ENCODE measurements at places on chromosomes 16 and 17.

DNA sequence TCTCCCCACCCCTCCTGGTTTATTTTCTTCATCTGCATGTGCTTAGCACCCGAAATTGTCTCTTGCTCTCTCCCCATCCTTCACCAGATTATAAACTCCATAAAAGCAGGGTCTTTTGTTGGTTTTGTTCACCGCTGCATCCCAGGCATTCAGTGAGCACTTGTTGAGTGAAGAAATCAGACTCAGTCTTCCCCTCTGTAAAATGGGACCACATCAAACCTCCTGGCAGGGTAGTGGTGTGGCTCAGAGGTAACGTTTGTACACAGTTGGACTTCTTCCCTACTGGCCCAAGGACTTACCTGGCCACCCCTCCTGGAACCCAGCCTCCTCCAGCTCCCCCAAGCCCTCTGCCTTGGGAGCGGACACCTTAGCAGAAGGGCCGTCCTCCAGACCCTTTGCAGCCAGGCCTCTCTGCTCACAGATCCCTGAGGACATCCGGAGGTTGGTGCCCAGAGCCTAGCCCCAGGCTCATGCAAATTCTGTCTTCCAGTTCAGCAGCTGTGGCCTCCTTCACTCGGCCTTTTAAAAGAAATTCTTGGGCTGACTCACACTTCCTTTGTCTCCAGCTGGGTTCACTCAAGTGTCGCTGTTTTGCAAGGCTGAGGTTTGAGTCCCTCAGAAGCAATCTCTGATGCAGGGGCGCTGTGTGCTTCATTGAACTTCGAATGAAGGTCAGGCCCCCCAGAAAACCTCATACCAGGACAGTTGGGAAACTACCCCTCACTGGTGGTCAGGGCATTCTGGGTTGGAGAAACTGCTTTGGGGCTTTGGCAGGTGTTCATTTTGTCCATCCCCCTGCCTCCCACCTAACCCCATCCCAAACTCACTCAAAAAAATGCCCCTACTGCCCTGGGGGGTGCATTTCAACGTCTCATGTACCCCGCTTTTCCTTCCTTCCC is 16.8 kb upstream of the RMI2 start:
- DNase-seq: peak; percentile 91

DNA sequence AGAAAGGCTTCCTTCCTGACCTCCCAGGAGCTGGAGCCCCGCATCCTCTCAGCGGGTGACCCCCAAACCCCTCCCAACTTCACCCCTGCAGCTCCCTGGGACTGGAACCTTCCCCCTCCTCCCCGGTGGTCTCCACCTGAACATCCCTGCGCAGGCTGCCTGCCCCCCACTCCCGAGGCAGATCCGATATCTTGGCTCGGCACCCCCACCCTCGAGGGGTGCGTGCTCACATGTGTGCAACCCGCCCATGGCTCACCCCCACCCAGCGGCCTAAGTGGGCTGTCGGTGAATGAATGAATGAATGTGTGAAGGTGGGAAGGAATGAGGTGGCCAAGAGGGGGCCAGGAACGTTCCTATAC is 39.7 kb downstream of the SLC7A5 start:
- no peak for DNase-seq

DNA sequence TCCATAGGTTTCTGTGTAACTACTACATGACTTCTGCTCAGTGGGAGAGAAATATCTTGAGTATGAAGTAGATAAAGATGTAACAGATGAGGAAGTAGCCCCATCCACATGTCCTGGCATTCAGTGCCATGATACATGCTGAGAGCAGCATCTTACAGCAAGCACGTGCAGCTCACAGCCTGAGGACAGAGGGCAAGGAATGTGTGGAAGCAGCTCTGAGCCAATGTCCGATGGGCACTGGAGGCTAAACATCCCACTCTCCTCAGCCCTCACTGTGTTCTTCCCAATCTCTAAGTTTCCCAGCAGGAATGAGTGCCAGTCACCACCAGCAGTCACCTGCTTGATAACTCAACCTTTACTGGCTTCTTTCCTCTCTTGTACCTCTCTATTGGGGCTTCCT is 40.4 kb downstream of the CFDP1 start:
- DNase-seq: no peak

DNA sequence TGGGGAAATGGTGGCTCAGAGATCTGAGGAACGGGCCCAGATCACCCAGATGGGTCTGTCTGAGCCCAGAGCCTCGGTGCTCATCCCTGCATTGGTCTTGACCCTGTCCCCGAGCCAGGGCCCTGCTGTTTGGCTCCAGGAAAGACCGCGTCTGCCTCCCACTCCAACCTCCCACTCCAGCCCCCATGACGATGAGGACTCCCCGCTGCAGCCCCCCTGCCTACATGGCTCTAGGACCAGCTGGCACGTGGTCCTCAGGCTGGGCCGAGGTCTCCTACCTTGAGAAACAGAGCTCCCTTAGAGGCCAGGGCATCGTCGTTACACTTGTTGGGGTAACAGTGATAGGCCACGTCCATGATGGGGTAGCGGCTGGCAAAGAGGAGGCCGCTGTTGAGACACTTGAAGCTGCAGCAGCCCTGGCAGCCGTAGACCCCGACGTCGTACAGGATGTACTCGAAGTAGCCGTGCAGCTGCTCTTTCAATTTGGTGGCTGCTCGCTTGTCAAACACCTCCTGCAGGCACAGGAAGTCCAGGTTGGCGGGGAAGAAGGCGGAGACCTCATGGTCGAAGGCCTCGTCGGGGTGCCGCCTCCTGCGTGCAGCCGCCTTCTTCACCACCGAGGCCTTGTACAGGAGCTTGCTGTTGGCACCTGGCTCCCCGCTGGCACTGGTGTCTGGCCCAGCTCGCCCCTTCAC is 59.9 kb downstream of the PRMT7 start:
- no peak for DNase-seq

GRCh38 chr17:73123606-73124320 is 31.3 kb upstream of the SLC39A11 start:
- DNase-seq: no peak

DNA sequence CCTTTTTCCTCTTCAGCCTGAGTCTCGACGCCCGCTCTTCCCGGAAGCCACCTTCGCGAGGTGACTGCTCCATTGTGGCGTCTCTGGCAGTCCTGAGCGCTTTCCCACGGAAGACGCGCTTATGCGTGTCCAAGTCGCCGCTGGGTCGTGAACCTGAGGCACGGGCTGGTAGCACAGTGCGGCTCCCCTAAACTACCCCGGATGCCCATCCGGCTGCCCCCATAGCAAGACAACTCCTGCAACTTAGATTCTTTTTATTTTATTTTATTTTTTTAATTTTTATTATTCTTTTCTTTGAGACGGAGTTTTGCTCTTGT is 2.1 kb upstream of the ESRP2 start:
- DNase-seq: no peak

GRCh38 chr17:80060644-80061043 is 24.2 kb downstream of the CCDC40 start:
- DNase-seq: no peak
